Thoracic aorta (tissue), 2 donors: ENCODE measurements at places on chromosomes 7 and 10. TPM values are rescaled to one million over a fixed set of nuclear protein-coding genes. Genes with fewer than 3 reads are reported as not detected.

DNA sequence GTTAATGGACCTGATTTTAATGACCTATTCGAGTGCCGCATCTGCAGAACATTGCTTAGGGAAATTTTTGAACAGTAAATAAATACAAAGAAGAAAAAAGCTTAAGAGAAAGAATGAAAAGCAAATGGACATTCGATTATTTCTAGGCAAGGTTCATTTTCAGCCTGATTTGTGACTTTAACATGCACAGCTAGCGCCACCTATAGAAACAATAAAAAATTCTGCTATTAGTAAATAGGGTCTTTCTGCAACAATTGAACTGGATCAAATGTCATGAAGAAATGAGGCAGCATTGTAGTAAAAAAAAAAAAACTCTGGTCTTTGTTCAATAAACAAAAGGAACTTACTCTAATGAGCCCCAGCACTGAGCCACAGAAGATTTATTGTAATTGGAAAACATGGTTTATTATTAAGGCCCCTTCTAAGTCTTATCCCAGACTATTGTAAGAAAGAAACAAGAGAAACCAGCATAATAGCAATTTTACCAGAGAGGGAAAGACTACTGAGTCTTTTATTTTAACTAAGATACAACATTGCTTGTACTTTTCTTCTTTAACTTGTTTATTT is 41.4 kb upstream of the GHITM start:
- H3K4me3 ChIP-seq, result no peak overlapping the region
- H3K4me1 ChIP-seq, result no peaks in the 10 kb centered on the region

DNA sequence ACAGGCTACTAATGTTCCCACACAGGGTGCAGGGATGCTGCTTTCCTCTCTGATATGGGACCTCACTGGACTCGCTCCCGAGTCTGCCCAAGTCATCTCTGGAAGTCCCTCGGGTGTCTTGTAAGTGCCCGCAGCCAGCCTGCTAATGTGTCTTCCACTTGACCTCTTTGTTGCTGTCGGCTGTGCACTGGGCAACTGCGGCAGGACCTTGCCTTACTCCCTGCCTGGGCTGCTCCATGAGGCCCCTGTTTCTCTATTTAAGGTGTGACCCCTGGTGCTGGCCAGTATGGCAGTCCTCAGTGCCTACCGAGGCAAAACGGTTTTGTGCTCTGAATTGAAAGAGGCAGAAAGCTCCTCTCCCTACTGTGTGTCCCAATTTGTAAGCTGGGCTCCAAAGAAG is 88.8 kb upstream of the DUSP5 start:
- no peaks in the 10 kb centered on the region for H3K36me3 ChIP-seq
- H3K4me1 ChIP-seq, result peaks cover 15% of the 10 kb centered on the region
- no peak for DNase-seq
- no peaks in the 10 kb centered on the region for H3K27me3 ChIP-seq
- no peak overlapping the region for H3K27ac ChIP-seq

GRCh38 chr7:39530971-39531370 is 35.2 kb upstream of the YAE1 start:
- no peaks in the 10 kb centered on the region for H3K27me3 ChIP-seq
- DNase-seq, result no peak
- no peak overlapping the region for H3K4me3 ChIP-seq
- H3K4me1 ChIP-seq, result no peaks in the 10 kb centered on the region
- H3K36me3 ChIP-seq, result no peaks in the 10 kb centered on the region

- no peak for DNase-seq
- H3K27me3 ChIP-seq, result no peaks in the 10 kb centered on the region
- H3K36me3 ChIP-seq, result no peaks in the 10 kb centered on the region
- no peaks in the 10 kb centered on the region for H3K4me1 ChIP-seq
- no peak overlapping the region for H3K27ac ChIP-seq
- H3K4me3 ChIP-seq, result no peak overlapping the region
Observed at GRCh38 chr10:97896756-97897358, 47.2 kb downstream of the GOLGA7B start.

DNA sequence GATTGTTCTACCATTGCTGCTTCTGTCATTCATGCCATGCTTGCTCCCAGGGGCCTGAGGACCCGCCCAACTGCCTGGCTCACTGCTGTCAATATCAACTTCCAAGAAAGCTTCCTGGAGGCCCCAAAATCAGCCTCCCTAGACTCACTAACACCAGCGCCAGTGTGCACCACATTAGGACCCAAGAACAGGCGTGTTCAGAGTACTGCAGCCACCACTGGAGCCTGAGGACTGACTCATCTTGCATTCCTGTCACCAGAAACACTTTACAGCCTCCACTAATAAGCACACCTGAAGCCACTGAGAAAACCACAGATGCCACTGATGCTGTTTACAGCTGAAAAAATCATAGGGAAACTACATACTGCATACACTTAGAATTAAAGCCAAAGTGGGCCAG is 1284.3 kb downstream of the TYW1 start:
- no peak overlapping the region for H3K4me3 ChIP-seq
- H3K27me3 ChIP-seq, result no peaks in the 10 kb centered on the region
- DNase-seq, result no peak
- no peaks in the 10 kb centered on the region for H3K36me3 ChIP-seq
- no peaks in the 10 kb centered on the region for H3K4me1 ChIP-seq
- no peak overlapping the region for H3K27ac ChIP-seq

DNA sequence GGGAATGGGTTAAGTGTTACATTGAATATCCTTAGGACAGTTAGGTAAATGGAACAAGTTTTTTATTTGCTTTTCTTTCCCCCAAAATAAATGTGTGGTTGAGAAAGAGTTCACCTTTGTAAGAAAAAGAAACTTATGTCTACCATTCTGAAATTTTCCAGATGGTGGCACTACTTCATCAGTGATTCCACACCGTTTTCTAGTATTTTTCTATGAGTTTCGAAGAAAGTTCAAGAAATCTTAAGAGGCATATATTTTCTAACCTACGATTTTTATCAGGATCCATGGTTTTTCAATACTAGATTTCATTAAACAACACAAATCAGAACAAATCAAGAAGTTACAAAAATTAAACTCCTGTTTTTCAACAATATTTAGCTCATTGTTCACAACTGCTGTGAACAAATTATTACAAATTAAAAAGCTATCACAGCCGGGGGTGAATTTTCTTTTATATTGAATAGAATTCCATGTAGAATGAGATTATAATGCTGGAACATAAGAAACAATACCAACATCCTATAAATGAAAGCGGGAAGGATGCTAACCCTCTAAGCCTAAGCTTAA is 163.1 kb upstream of the NPVF start:
- peak overlapping the region; percentile 66 for H3K27ac ChIP-seq
- no peak for DNase-seq
- H3K4me3 ChIP-seq, result peak overlapping the region; percentile 44
- H3K36me3 ChIP-seq, result no peaks in the 10 kb centered on the region
- no peaks in the 10 kb centered on the region for H3K27me3 ChIP-seq
- H3K4me1 ChIP-seq, result peaks cover 11% of the 10 kb centered on the region

- no peaks in the 10 kb centered on the region for H3K36me3 ChIP-seq
- DNase-seq, result no peak
- H3K27me3 ChIP-seq, result no peaks in the 10 kb centered on the region
- H3K27ac ChIP-seq, result no peak overlapping the region
- no peak overlapping the region for H3K4me3 ChIP-seq
Observed at GRCh38 chr10:80359644-80360043, 3.1 kb downstream of the DYDC2 start.

- H3K4me1 ChIP-seq, result peaks cover 31% of the 10 kb centered on the region
- H3K36me3 ChIP-seq, result no peaks in the 10 kb centered on the region
- H3K27me3 ChIP-seq, result no peaks in the 10 kb centered on the region
- DNase-seq, result no peak
Observed at GRCh38 chr10:76463111-76463510, 1031.7 kb downstream of the LRMDA start.

GRCh38 chr10:16944402-16944801 is 127.2 kb upstream of the RSU1 start:
- no peaks in the 10 kb centered on the region for H3K27me3 ChIP-seq
- DNase-seq, result no peak
- H3K4me1 ChIP-seq, result peaks cover 21% of the 10 kb centered on the region
- H3K36me3 ChIP-seq, result no peaks in the 10 kb centered on the region

- DNase-seq, result no peak
- H3K4me3 ChIP-seq, result no peak overlapping the region
- no peaks in the 10 kb centered on the region for H3K36me3 ChIP-seq
- H3K4me1 ChIP-seq, result no peaks in the 10 kb centered on the region
- H3K27me3 ChIP-seq, result no peaks in the 10 kb centered on the region
- no peak overlapping the region for H3K27ac ChIP-seq
Observed at GRCh38 chr10:133207627-133208026, 22.4 kb upstream of the UTF1 start.

- no peak overlapping the region for H3K27ac ChIP-seq
- no peaks in the 10 kb centered on the region for H3K4me1 ChIP-seq
- DNase-seq, result no peak
- no peaks in the 10 kb centered on the region for H3K27me3 ChIP-seq
- no peaks in the 10 kb centered on the region for H3K36me3 ChIP-seq
- H3K4me3 ChIP-seq, result no peak overlapping the region
Observed at GRCh38 chr7:1742555-1743303, 72.7 kb downstream of the ELFN1 start.

DNA sequence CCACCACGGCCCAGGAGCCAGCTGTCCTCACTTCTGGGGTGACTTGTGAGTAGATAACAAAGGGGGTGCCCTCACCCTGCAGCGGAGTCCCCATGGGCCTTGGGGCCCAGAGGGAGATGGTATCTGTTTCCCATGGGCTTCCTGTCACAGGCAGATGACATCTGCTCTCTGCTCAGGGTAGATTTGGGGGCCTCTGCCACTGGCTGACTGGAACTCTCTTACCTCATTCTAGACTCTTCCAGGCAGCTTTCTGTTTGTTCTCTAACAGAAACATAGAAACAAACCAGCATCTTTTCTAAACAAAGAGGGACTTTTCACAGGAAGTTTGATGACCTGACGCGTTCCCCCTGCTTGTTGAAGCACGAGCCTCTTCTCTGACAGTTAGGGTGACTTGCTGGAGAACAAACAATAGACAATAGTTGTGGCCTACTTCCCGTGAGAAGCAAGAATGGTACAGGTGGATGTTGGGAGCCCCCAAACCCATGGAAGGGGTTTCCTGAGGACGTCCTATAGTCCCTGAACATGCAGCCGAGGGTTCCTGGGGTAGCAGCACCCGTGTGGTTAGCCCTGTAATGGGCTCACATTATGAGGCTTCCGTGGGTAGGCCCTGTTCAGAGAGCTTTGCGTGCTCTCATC is 61.6 kb downstream of the GRK5 start:
- no peaks in the 10 kb centered on the region for H3K27me3 ChIP-seq
- no peak overlapping the region for H3K4me3 ChIP-seq
- H3K27ac ChIP-seq, result peak overlapping the region; percentile 17

DNA sequence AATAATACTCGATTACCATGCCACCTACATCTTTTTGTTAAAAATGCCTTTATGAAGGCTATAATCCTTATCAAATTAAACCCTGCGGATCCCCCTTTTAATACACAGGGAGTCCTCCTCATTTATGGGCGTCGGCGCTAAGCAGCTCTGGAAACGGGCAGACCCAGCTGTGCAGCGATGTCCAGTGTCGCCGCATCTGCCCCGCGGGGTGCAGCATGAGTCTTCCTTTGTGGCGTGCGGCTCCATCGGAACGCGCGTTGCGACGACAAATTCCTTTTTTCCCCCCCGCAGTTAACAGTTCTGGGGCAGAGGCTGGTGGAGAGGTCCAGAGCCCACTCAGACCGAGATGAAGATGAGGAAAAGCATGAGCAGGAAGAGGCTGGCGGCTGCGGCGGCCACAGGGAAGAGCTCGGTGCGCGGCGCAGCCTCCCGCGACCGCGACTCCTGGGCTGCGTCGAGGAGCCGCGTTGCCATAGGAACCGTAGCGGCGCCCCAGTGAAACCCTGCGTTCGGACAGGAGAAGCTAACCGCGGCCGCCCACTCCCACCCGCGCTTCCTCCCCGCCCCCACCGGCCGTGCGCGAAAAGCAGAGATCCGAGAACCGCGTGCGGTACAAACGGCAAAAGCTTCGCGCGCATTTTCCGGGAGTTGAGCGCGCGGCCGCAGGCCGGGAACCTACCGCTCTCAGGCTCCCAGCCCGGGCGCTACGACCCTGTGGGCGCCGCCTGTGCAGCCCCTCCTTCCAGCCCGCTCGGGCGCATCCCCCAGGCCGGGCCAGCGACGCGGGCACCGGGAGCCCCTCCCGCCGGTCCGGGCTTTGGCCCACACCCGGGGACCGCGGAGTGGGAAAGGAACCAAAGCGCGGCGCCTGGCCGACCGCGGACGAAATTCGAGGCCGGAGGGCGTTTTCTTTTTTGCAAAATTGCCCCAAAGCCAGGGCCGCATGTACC is 130.6 kb downstream of the SPAG6 start:
- peaks cover 18% of the 10 kb centered on the region for H3K27me3 ChIP-seq
- H3K4me3 ChIP-seq, result peak overlapping the region; percentile 71
- H3K4me1 ChIP-seq, result peaks cover 17% of the 10 kb centered on the region
- no peaks in the 10 kb centered on the region for H3K36me3 ChIP-seq

Gene GARIN1A
- total RNA-seq, result 2.3 TPM

Gene MYPN
- not detected for total RNA-seq

Gene AMZ1
- total RNA-seq, result 1.4 TPM

Gene EMX2
- not detected for total RNA-seq

Gene PON1
- total RNA-seq, result not detected

Gene RBP4
- 23.1 TPM for total RNA-seq
